Kidney (tissue), 22 donors: ENCODE measurements at places on chromosomes 11 and 22.

DNA sequence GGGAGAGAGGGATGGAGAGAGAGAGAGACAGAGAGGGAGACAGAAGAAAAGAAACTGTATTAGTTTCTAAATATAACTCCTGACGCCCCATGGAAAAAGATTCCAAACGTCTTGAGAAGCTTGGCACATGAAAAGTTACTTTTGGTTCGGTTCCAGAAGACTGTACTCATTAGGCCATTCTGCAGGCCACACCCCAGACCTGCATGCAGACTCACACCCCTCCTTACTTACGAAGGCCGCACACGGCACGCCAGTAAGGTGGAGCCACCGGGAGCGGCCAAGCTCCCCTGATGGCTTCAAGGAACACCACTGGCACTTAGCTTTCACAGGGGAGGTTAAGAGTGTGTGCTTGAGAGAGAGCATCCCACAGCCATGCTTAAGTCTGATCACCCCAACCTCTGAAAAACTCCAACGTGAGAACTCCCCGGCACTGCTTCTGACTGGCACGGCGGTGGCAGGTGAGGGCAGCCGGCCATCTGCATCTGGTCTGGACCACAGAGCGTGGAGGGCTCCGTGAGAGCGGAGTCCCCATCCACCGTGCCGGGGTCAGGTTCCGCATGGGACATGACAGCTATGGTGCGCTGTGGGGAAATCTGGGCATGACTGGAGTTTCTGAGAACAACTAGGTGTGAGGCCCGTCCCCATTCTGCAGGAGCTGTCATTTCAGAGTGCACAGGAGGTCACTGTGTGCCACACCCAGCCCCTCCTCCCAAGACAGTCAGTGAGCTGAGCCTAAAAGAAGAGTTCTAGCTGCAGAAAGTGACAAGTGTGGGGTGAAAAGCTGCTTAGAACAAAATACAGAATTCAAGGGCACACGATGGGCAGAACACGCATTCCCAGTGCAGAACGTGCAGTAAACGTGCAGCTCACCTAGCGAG lies 62.4 kb downstream of the MYH9 start:
- no peak for DNase-seq

DNA sequence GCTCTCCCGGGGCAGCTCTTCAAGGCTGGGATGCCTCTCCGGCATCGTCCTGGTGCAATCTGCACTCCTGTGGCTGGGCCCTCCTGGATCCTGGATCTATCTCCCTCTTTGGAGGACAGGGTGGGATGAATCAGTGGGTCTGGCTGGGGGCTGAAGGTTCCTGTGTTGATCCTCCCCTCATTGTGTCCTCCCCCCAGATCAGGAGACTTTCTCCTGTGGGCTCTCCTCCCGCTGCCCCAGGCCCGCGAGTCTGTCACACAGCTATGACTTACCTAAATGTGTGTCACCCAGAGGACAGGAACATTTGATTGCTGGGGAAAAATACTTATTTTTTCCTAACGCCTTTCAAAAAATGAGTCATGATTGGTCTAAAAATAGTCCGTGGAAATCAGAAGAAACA lies 106.8 kb upstream of the NECTIN1 start:
- DNase-seq: no peak

- no peak for DNase-seq
Measured at GRCh38 chr11:113162592-113162962, 151.8 kb upstream of the TTC12 start.

GRCh38 chr11:128905345-128906184 lies 14.4 kb downstream of the KCNJ5 start:
- DNase-seq: peak; percentile 81

DNA sequence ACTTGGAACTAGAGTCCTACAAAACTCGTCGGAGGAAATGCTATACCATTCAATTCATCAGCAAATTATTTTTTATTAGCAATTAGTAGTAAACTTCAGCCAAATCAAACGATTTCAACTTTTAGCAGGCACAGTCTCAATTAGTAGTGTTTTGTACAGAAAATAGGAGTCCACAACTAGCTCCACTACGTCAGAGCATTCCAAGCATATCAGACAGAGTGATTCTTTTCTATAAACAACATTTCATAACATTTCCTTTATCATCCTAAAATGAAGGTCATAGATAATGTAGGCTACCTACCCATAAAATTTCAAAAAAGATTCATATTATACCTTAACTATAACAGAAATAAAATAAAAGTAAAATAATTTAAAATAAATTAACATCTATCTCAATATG lies 169.9 kb downstream of the KIF18A start:
- DNase-seq: no peak

DNA sequence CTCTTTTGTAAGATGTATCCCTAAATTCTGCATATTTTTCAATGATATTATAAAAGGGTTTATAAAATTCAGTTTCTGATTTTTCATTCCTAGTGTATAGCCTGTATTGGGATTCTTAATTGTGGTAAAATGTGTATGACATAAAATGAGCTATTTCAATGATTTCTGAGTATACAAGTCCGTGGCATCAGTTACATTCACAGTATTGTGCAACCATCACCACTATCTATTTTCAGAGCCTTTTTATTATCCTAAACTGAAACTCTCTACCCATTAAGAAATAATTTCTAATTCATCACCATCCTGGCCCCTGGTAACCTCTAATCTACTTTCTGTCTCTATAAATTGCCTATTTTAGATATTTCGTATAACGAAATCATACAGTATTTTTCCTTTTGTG lies 39.8 kb downstream of the EIF3F start:
- DNase-seq: no peak

- DNase-seq: peak; percentile 94
Measured at GRCh38 chr11:73647459-73648100, 1.2 kb downstream of the PLEKHB1 start.

DNA sequence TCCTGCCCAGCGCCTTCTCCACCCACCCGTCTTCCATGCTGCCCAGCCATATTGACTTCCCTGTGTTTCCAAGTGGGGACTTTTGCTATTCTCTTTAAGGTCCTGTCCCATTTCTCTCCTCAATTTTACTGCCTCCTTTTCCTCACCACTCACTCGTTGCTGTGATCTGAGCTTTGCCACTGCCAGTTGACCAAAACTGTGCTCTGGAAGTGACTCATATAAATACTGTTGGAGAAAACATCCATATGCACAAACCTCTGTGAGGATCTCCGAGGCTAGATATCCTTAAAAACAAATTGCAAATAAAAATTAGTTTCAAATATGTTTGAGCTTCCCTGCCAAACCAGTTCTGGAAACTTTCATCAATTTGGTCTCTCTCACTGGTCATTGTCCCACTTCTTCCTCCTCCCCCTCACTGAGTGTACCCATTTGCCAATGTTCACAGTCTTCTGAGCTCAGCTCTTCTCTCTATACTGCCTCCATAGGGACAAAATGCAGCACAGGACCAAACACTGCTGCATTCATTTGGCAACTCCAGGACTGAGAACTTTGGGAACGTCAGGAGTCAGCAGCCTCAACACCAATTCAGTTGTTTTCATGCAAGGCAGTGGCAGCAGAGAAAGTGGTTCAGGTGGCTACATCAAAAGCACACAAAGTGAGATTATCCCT lies 34.0 kb upstream of the MMP13 start:
- DNase-seq: no peak

DNA sequence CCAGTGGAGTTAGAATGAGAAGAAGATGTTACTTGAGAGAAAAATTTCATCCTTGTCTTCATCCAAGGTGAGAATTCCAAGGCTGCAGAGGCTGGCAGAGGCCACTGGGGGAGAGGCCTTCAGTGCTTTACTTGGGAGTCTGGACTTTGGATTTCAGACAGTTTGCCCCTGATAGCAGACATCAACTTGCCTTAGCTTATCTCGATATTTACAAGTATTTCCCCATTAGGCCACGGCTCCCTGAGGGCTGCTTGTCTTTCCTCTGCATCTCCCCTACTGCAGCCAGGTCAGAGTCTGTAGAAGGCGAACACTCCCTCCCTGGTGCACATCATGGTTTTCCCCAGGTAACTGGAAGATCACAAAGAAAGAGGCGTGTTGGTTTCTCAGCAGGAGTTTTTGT lies 29.9 kb upstream of the BSX start:
- no peak for DNase-seq

- no peak for DNase-seq
Measured at GRCh38 chr11:69382131-69383128, 88.5 kb downstream of the MYEOV start.

GRCh38 chr22:29307596-29308147 lies 1.2 kb downstream of the GAS2L1 start:
- no peak for DNase-seq

DNA sequence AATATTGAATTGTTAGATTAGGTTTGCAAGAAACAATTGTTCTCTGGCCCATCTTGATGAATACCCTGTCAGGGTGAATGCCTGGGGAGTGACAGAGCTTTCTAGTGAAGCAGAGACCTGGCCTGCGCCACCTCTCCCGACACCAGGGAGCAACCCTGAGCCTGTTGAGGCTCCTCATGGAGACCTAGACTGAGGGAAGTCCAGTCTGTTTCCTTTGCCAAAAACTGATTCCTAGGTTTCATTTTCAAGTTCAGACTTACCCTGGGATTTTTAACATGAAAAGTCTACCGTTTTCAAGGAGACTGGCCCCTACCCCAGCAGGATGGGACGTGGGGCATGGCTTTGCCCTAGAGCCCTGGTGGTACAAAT lies 173.7 kb upstream of the SORL1-AS1 start:
- DNase-seq: no peak

DNA sequence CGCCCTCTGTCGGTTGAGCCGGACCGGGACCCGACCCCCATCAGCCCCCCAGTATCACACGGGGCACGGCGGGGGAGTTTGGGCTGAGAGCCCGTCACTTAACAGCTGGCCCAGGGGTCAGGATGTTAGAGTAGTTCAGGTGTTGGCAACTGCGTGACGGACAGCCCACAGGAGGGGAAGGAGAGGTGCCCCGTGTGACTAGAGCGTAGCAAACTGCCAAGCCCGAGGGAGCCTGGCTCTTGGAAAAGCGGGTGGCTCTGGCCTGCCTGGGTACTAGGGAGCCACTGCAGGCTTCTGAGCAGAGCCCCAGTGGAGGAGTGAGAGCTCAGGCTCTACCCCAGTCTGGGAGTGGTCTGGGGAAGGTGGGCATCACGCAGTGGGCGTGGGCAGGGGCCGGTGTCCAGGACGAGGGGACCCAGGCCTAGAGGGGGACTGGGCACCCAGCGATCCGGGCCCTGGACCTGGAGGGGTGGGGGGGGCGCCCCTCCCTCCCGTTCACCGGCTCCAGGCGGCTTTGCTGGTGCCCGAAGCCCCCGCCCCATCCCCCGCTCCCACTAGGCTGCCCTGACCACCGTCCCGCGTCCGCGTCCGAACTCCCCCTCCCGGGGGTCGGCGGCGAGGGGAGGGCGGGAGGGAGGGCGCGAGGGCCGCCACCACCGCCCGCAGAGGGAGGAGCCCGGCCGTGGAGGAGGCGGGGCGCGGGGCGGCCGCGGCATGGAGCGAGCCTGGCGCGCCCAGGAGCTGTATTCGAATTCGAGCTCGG lies 24.4 kb downstream of the SHANK3 start:
- DNase-seq: peak; percentile 50

DNA sequence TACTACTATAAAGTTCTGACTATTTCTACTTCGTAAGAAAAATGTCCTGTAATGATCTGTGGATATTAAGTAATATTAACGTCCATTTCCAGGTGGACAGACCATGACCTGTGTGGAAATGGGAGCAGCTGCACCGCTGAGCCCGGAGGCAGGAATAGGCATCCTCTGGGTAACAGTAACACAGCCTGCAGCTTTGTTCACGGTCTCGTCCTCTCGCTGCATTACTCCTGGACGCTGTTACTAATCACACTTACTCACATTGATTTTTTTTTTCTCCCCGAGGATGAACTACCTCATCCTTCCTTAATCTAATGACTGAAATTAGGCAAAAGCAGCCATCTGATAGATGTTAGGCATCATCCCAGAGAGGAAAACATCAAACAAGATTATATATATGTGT lies 345.7 kb upstream of the NARS2 start:
- no peak for DNase-seq

DNA sequence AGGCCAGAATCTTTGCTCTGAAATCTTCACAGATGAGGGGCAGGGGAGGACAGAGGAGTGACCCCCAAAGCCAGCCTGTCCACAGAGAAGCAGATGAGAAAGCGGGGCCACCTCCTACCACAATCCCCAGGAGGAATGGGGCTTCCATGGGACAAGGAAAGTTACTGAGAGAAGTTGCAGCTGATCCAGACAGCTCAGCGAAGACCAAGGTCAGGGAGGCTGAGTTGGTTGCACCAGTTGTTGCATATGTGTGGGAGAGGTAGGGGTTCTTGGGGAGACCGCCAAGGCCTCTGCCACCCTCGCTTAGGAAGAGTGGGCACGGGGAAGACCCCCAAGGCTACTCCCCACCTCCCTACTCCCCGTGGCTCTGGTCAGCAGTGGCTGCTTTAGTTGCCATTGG lies 81.6 kb upstream of the EIF3D start:
- DNase-seq: no peak

- DNase-seq: no peak
Measured at GRCh38 chr11:112693781-112694180, 267.4 kb upstream of the NCAM1 start.

DNA sequence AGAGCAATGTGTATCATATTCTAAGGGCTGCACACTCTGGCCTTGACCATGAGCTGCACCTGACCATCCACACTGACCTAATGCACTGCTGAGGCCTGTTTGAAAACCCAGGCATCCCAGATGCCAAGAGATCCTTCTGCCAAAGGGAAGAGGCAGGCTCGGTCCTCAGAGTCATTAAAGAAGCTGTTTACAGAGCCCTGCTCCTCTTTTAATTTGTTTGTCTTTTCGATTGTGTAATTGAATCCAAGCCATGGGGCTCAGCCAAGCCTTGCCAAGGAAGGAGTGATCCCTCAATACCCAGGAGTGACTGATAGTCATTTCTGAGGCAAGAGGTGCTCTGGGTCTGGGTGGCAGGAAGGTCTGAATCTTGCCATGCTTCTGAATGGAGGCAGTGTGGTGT lies 94.5 kb upstream of the ISX start:
- no peak for DNase-seq

GRCh38 chr11:97865424-97866012 lies 1155.2 kb upstream of the CNTN5 start:
- DNase-seq: no peak
